ENCODE measurements at places on chromosomes 13 and 19.

GRCh38 chr19:56670961-56671612 lies 470 bp downstream of the ZNF835 start:
- no peak for DNase-seq

- DNase-seq, result no peak
These were observed 87.9 kb downstream of the LRCH1 start for GRCh38 chr13:46640843-46641242.

DNA sequence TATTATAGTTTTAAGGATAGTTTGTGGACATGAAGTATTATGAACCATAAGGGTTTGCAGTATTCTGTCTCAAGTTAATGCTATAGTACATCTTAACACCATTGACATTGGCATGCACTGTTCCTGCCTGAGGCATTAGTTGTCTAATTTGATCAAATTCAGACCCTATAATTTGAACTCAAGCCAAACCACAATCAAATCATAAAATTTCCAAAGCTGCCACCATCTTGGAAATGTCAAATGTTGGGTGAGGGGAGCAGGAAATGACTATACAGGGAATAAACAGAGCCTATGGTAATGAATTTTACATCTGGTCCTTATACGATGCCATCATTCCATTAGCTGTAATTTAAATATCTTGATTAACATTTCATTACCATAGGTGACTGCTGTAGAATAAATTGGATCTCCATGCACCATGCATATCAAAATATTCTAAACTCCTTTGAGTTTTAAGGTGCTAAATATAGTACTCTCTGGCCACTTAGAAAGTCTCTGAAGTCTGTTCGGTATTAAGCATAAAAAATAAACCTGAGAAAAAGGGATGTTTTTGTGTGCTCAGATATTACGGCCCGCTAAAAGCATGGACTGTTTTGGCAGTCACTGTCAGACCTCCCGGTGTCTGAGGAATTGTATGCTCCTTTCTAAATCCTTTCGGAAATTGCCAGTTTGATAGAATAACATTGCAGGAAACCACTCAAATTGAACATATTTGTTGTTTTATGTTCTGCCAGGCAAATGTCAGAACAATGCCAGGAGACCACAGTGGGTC lies 257.7 kb downstream of the SPRY2 start:
- DNase-seq, result no peak

- no peak for DNase-seq
These were observed 168.6 kb downstream of the ZNF536 start for GRCh38 chr19:30540761-30541160.

GRCh38 chr13:23899555-23899954 lies 2.3 kb upstream of the C1QTNF9B start:
- peak; percentile 49 for DNase-seq

DNA sequence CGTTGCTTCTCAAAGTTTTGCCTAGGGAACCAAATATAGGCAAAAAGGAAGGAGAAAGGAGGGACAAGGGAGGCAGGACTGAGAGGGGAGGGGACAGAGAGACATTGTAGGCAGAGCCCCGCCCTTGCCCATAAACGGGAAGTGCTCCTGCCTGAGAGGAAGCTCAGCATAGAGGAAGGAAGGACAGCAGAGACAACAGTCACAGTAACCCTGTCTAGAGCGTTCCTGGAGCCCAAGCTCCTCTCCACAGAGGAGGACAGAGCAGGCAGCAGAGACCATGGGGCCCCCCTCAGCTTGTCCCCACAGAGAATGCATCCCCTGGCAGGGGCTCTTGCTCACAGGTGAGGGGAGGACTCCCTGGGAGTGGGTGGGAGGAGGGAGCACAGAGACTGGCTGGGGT lies at the start of gene CEACAM21:
CEACAM21 (plus strand) TSS at position 169 of the 400 bp plus-strand sequence; CDS start at position 278, 109 bp downstream.
- DNase-seq, result peak; percentile 71

DNA sequence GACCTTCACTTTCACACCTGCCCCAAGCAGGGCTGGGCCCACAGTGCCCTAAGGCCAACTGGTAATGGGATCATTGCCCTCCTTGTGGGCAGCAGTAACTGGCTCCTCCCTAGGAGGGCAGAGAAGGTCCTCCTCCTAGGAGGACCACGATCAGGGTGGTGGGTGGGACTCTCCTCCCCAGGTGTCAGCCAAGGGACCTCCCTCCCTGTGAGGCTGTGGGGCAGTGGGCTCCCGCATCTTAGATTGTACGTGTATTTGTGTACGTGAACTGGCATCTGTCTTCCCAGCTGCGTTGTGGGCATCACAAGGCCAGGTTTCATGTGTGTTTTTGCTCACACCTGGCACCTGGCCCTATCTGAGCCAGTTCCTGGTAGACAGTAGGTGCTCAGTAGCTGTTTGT lies 111.8 kb downstream of the SOX1 start:
- DNase-seq, result no peak

GRCh38 chr19:13244920-13245319 lies 94.7 kb downstream of the IER2 start:
- no peak for DNase-seq

GRCh38 chr13:106385654-106386053 lies 149.8 kb downstream of the EFNB2 start:
- DNase-seq, result no peak

DNA sequence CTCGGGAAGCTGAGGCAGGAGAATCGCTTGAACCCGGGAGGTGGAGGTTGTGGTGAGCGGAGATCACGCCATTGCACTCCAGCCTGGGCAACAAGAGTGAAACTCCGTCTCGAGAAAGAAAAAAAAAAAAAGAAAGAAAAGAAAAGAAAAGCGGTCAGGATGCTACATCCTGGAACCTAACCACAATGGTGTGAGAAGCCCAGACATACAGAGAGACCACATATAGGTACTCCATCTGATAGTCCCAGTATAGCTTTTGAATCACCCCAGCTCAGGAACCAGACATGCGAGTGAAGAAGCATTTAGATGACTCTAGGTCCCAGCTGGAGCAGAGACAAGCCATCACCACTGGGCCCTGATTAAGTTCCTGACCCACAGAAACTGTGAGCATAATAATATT lies 3.2 kb downstream of the IFNL1 start:
- DNase-seq, result peak; percentile 37

- DNase-seq, result no peak
These were observed 29.7 kb upstream of the FAM216B start for GRCh38 chr13:42751693-42752092.

DNA sequence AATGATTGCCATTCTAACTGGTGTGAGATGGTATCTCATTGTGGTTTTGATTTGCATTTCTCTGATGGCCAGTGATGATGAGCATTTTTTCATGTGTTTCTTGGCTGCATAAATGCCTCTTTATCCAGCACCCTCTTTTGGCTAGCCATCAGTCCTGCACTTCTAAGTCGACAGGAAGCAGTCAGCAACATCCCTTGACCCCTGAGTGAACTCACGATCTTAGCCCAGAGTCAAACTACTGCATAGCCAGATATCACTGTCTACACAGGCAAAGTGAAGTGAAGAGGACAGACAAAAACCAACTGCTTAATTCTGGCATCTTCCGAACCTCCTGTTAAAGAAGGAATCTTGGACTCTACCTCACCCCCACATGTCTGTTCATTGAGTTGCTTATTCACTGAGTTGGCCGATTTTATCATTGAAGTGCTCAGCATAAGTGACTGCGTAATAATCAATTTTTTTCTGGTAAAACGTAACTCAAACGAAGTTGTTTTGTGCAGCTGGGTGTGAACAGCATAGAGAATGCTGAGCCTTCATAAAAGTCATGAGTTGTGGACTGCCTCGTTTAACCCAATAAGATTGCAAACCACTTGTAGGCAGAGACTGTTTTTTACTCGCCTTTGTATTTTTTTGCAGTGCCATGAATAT lies 304.2 kb downstream of the COG6 start:
- DNase-seq, result no peak

GRCh38 chr19:48451624-48452023 lies 3.8 kb upstream of the KCNJ14 start:
- DNase-seq, result no peak

DNA sequence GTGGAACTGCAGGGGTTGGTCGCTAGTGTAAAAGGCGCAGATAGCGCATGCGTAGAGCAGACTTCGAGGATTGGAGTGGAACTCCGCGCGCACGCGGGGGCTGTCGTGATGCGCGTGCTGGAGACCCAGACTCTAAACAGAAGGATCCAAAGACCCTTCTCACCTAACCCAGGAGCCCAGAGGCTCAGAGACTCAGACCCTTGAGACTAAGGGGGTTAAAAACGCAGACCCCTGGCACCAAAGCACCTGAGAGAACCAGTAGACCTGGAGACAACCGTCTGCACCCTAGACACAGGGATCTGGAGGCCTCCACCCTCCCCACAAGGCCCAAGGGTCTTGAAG lies 567 bp upstream of the CTU1 start:
- no peak for DNase-seq

GRCh38 chr13:21475115-21475514 lies 16.0 kb upstream of the ZDHHC20 start:
- no peak for DNase-seq

- no peak for DNase-seq
These were observed 93.8 kb upstream of the FGF14 start for GRCh38 chr13:102495663-102496062.

- no peak for DNase-seq
These were observed 104.0 kb downstream of the MYCBP2 start for GRCh38 chr13:77222909-77223308.

DNA sequence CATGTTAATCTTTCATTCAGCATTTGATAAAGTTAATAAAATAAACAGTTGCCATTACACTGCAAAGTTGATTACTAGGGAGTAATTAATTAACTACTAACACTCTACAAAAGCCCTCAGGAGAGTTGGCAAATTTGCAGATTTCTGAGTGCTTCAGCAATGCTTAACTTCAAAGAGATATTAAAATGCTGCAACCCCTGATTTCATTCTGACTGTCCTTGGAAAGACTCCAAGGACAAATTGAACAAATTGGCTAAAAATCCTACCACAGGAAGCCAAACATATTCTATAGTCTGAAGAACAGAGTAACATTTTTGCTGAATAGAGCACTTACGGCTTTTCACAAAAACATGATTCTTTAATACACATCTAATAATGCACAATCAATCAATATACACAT lies 1543.0 kb downstream of the SLITRK5 start:
- no peak for DNase-seq

DNA sequence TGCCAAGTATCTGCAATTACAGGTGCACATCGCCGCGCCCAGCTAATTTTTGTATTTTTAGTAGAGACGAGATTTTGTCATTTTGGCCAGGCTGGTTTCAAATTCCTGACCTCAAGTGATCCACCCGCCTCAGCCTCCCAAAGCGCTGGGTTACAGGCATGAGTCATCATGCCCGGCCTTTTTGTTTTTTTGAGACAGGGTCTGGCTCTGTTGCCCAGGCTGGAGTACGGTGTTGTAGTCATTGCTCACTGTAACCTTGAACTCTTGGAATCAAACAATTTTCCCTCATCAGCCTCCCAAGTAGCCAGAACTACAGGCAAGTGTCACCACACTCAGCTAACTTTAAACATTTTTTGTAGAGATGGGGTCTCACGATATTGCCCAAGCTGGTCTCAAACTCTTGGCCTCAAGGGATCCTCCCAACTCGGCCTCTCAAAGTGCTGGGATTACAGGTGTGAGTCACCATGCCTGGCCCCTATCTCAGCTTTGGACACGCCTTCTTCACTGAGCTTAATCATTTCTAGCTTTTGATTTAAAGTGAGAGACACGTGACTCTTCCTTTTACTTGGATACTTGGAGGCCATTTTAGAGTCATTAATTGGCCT lies 4.0 kb upstream of the IRGC start:
- no peak for DNase-seq

DNA sequence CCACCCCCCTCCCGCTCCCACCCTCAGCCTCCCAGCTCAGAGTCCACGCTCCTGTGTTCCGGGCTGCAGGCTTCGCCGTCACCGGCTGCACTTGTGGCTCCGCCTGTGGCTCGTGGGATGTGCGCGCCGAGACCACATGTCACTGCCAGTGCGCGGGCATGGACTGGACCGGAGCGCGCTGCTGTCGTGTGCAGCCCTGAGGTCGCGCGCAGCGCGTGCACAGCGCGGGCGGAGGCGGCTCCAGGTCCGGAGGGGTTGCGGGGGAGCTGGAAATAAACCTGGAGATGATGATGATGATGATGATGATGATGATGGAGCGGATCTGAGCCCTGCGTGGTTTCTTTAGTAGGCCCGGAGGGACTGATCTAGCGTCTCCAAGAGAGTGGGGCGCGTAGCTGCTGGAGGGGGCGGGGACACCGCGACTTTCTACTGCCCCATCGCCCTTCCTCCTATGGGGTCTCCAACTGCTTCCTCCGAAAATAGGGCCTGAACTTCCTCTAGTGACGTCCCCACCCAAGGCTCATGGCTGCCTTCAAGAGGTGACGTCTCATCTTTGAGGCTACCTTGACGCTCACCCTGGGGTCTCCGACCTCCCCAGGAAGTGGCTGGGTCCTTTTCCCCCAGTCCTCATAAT lies 1.4 kb downstream of the RETN start:
- peak; percentile 50 for DNase-seq

DNA sequence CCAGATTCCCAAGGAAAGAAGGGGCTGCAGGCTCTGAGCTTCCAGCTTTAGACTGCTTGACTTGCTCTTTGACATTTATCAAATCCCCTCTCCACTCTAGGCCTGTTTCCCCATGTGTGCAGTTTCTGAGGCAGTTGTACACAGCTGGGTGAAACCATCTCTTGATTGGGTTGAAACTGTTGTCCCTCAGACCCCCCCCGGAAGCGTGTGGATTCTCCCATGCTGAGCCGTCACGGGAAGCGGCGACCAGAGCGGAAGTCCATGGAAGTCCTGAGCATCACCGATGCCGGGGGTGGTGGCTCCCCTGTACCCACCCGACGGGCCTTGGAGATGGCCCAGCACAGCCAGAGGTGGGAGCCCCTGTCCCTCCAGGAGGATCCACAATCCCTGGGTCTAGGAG lies 19.7 kb downstream of the BRSK1 start:
- DNase-seq, result no peak

DNA sequence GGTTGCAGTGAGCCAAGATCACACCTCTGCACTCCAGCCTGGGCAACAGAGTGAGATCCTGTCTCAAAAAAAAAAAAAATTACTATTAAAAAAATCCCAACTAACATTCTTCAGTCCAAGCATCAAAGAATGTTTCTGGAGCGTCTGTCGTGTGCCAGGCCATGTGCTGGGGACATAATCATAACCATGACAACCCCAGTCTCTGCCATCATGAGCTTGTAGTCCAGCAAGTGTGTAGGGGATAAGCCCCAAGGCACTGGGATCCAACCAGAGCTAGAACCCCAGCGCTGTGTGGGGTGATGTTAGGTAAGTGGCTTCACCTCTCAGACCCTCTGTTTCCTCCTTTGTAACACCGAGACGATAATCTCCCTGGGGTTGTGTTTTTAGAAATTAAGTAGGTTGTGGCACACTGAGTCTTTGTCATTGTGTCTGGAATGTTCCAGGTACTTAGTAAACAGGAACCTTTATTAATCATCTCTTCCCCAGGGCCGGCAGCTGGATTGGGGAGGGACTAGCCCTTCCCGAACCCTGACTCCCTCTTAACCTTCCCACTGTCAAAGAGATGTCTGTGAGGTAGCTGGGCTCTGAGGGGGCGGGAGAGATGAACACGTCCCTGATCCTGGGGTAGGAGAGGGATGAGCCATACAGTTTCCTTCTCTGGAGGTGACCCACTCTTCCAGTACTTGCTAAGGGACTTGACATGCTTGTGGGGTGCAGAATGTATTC lies 5.2 kb downstream of the ITPKC start:
- DNase-seq, result no peak

DNA sequence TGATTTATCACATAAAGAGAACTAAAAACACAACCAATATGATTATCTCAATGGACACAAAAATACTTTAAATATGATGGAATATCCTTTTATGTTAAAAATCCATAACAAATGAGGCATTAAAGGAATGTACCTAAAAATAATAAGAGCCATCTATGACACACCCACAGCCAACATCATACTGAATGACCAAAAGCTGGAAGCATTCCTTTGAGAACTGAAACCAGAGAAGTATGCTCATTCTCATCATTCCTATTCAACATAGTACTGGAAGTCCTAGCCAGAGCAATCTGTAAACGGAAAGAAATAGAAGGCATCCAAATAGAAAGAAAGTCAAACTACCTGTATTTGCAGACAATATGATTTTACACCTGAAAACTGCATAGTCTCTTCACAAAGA lies 671.0 kb downstream of the SLITRK1 start:
- no peak for DNase-seq
